ENCODE measurements at places on chromosomes 6 and 20. TPM values are rescaled to one million over a fixed set of nuclear protein-coding genes. Genes with fewer than 3 reads are reported as not detected.

DNA sequence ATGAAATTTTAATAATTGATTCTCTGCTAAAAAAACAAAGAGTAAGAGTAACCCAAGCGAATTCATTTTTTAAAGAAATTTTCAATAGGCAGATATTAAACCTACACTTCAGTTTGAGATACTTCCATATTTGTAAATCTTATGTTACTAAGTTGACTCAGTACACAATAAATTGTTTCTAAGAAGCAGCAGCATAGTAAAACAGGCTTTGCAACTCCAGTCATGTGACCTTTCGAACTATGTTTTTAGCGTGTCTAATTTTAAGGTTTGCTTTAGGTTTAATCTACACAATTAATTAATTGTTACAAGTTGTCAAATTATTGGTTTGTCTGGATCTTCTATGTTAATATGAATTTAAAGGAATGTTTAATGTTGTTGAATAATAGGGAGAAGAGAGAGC lies 708.9 kb upstream of the CITED2 start:
- no peak for DNase-seq

DNA sequence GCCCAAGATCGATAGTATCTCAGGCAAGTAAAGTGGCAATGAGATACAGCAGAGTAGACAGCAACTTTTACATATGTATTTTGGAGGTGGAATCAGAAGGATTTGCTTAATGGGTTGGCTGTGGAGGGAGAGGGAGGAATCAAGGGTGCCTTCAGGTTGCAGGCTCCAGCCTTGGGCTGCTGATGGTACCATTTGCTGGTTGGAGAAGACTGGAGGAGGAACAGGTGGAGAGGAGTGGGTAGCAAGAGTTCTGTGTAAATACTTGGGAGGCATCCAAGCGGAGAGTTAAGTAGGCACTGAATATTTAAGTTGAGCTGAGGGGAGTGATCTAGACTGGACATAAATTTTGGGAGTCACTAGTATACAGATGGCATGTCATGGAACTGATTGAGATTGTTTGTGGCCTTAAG lies 5.2 kb downstream of the BICRAL start:
- no peak for DNase-seq

GRCh38 chr20:41089555-41089954 lies 47.8 kb upstream of the PLCG1 start:
- DNase-seq, result no peak

DNA sequence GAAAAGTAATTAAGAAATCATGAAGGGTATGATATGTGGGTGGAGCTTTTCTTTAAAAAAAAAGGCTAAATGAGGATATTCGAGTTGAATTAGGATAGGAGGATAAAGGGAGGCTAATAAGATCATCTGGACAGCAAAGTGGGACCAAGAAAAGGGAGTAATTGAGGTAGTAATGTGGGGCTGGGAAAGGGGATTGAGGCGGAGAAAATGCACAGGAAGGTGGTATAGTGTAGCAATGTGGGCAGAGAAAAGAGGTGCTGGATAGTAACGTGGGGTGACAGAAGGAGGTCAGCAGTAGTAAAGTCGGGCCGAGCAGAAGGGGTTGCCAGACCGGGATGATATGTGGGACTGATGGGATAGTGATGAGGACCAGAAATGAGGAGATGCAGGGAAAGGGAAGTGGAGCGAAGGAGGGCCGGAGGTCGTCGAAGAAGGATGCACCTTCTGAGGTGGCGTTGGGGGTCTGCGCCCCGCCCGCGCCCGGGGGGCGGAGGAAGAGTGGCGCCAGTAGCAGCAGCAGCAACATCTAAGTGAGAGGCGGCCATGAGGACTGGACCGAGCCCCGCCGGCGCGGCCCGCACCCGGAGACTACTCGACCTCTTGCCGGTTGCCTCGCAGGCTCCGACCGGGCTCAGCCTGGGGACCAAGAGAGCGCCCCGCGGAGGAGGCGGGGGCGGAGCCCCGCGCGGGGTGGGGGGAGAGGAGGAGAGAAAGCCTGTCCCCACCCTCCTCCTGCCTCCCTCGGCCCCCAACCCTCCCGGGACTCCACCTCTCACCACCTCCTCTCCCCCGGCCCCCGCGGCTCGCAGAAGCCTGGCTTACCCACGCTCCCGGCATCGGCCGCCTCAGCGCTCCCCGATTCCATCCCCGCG lies 887 bp downstream of the GABBR1 start:
- DNase-seq, result peak; percentile 71

DNA sequence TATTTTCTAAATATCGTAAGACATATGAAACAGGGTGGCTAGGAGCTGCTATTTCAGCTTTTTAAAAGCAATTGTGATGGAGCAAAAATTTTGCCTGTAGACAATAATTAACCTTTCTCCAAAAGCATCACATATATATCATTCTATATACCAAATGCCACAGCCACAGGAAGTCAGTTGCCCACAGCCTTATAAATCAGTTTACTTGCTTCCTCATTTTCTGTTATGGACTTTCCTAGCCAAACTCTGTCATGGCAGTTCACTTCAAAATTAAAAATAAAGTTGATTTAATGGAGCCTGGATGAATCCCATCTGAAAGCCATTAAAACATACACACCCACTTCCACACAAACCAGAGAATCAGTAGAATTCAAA lies 93.4 kb upstream of the NHSL1 start:
- no peak for DNase-seq

DNA sequence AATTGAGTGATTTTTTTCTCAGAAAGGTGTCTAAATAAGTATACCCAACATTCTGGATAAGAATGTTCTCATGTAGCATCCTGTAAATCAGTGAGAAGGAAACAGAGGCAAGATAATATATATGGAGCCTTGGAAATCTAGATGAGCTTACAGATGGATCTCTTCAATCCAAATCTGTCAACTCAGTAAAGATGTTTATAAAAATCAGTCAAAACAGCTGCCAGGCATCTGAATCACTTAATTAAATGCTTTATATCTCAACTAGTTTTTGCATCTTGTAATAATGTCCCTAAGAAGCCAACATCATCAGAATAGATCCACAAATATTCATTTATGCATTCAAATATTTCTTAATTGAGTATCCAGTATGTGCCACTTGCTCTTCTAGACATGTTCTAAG lies 300.2 kb downstream of the KHDC1L start:
- no peak for DNase-seq

DNA sequence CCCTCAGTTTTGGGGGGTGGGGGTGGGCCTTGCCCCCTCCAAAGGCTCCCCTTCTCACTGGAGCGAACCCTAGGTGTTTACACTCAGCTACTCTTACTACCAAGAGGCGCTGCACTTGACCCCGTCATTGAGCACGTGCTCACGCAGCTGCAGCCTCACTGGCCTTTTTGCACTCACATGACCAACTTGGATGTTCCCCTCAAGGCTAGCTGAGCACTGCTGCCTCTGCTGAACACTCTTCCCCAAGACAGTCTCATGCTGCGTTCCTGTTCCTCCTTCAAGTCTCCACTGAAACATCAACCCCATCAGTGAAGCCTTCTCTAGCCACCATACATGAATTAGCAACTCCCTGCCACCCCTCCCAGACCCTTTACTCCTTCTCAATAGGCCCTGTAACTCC lies 4.0 kb downstream of the SOD2 start:
- DNase-seq, result no peak

GRCh38 chr6:30888816-30889495 lies 4.6 kb downstream of the DDR1 start:
- DNase-seq, result no peak

DNA sequence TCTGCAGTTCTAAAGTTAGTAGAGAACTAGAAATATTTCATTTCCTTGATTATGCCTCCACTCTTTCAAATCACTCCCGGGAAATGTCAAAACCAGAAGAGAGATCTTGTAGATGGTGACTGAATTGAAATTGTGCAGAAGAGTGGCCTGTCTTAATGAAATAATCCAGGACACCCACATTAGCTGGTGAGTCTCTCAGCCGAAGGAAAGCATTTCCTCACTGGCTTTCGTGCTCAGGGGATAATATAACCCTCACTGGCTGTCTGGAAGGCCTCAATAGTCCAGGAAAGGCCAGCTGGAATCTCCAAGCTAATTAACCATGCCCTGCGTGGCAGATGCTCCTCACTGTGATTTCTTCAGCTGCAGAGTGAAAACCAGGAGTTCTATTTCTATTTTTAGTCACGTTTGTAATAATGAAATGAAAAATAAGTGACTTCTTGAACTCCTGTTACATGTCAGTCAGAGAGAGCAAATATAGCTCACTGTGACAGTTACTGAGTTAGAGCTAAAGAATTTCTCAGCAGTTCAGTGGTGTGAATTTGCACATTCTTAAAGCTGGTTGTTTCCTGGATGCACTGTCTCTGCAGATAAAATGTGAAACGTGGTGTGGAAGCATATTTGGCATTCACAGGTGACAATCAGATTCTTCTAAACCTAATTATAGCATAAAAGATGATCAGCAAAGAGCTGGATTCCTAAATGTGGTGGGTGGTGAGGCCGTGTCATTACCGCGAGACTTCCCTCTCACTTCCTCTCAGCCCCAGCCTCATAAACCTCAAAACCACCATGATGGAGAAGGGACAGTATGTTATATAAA lies 211.7 kb downstream of the LMBRD1 start:
- no peak for DNase-seq

DNA sequence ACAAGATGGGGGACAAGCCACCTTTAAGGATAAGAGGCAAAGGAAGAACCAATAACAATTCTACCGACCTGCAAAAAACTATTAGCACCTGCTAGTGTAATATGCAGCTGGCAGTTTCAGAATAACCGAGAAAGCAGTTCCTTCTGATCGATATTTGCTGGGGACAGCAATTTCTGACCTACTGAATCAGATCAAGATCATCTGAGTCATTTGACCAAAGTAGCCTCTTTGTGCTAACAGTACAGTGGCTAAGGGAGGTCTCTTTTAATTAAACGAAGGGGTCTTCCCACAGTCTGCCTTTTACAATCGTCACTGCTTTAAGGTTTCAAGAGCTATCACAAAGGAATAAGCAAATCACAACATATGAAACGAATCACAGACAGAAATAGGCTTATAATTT lies 318.9 kb downstream of the BTBD9 start:
- no peak for DNase-seq

- DNase-seq, result no peak
These were observed 8.4 kb downstream of the FOXS1 start for GRCh38 chr20:31836853-31837608.

GRCh38 chr6:135974426-135974825 lies 122.9 kb downstream of the PDE7B start:
- DNase-seq, result no peak

Gene GPSM3
- 11.1 TPM for total RNA-seq

Gene SLC22A3
- total RNA-seq, result 2.0 TPM

Gene TMEM217
- total RNA-seq, result 1.4 TPM

Gene PPP1R3D
- 7.3 TPM for total RNA-seq

Gene GJA1
- 8.3 TPM for total RNA-seq
